ENCODE measurements at places on chromosomes 1 and 21.

DNA sequence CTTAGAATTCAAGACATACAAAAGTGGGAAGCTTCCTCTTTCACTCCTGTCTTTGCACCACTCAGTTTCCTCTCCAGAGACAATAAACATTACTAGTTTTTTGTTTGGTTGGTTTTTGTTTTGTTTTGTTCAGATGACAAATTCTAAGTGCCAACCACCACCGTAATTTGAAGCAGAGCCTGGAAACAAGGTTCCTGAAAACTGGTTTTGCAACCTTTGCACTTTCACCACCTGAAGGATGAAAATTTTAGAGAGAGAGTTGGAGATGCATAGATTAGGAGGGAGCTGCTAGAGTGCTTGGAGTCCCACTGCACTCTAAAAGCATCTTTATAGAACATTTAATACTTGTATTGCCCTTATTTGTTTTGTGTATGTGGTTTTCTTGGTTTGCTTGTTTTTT, 20.2 kb upstream of the MGST3 start:
- no peak for DNase-seq

DNA sequence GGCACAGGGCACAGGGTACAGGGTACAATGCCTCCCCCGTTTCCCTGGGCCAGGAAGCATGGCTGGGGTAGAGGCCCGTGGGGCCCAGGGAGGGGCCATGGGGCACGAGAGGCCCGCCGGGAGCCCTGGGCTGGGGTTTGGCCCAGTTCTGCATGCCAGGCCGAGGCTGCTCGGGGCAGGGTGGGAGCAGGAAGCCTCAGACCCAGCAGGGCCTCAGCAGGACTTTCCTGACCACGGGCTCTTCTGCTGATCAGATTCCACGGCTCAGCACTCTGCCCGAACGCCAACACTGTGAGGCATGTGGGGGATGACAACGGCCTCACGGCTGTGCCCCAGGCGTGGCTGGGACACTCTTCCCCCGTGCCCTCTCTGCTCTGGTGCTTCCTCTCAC, 104.3 kb downstream of the NPHP4 start:
- DNase-seq, result no peak

DNA sequence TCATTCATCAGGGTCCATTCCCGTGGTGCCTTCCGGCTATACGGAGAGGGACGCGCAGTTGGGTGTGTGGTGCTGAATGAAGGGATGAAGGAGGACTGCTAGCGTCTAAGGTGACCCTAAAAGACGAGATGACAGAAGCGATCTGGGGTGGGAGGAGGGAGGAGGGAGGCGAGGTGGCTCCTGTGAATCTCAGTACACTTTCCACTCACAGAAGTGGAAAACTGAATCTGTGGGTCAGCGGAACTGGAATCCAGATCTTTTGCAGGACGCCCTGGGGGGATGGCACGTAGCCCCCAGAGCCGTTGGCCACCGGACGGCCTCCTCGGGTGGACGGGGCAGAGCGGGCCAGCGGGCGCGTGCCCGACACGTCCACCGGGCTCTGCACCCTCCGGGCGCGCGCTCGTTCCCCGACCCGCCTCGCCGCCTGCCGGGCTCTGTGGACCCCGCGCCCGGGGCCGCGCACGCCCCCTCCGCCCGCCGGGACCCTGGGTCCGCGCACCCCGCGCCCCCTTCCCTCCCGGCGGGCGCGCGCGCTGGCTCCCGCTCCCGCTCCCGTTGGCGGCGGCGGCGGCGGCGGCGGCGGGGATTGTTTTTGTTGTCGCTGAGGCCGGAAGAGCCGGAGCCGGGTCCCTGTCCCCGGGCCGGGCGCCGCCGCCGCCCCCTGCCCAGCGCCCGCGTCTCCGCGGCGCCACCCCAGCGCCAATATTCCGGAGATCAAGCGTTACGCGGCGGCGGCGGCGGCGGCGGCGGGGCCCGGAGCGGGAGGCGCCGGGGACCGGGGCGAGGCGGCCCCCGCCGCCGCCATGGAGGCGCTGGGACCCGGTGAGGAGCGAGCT, at the start of gene AGO4:
AGO4 (plus strand) TSS at position 403 of the 836 bp plus-strand sequence; CDS start at position 804, 401 bp downstream.
- DNase-seq, result no peak

DNA sequence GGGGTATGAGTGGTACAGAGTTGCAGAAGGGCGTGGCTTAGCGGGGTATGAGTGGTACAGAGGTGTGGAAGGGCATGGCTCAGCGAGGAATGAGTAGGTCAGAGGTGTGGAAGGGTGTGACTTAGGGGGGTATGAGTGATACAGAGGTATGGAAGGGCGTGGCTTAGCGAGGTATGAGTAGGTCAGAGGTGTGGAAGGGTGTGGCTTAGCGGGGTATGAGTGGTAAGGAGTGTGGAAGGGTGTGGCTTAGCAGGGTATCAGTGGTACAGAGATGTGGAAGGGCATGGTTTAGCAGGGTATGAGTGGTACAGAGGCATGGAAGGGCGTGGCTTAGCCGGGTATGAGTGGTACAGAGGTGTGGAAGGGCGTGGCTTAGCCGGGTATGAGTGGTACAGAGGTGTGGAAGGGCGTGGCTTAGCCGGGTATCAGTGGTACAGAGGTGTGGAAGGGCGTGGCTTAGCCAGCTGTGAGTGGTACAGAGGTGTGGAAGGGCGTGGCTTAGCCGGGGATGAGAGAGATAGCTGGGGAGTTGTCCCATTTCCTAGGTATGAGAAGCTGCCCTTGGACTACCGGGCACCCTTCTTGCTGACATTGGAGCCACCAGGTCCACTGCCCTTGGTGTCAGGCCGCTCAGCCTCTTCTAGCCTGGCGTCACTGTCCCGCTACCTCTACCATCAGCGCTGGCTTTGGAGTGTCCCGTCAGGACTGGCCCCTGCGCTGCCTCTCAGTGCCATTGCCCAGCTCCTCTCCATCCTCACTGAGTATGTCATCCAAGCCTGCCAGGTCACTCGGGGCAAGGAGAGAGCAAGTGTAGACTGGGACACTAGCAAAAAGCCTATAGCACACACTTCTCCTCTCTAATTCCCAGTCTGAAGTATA, 29.8 kb downstream of the HYI start:
- DNase-seq, result no peak

GRCh38 chr21:25708467-25709065, 26.1 kb downstream of the ATP5PF start:
- DNase-seq, result peak; percentile 8

DNA sequence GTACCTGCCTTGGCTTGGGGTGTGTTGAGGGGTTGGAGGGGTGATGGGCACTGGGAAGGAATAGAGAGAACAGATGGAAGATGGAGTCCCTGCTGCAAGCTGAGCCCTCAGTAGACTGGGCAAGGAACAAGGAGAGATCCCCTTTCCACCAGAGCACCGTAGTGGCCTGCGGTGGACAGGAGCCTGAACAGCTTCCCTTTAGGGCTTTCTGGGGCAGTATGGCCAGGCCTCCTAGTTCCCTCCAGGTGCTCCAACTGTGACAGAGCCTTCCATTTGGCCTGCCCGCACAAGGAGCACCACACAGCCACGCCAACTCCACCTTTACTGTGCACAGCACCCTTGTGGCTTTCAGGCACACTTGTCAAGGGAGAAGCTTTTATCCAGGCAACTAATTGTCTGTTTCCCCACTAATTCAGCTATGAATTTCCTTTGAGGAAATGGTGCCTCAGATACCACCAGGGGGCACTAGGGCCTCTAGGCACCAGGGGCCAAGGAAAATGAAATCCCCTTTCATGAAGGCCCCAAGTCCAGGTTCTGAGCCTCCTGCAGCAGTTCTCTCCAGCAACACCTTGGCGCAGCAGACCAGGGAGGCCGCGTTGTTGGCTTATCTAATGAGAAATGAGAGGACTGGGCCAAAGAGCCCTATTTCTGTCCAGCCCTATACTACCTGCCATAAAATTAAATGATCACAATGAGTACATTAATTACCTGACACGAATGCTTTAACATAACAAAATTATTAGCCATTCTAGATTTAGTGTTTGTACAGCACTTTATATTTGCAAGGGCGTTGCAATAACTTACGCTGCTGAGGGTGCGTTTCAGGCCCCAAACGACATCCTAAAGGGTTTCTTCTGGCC, 23.1 kb upstream of the ERI3 start:
- DNase-seq, result peak; percentile 12

GRCh38 chr1:27366411-27367159, at the start of gene MAP3K6:
Gene MAP3K6, minus strand, starts transcription at chr1:27366961. Its CDS starts 364 bp downstream, at chr1:27366597.
- no peak for DNase-seq

DNA sequence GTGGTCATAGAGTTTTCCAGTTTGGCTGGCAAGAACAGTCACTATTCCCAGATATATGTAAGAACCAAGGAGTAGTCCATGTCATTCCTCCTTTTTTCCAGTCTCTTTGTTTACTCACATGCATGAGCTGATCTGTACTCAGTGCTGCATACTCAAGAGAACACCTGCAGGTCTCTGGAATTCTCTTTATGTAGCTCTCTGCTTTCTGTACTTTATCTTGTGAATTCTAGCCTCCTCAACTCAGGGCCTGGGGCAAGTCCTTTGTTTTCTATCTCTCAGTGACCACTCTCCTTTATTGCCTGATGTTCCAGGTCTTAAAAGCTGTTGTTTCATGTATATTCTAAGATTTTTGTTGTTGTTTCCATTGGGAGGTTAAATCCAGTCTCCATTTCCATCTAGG, 478.9 kb downstream of the DPYD start:
- DNase-seq, result no peak

DNA sequence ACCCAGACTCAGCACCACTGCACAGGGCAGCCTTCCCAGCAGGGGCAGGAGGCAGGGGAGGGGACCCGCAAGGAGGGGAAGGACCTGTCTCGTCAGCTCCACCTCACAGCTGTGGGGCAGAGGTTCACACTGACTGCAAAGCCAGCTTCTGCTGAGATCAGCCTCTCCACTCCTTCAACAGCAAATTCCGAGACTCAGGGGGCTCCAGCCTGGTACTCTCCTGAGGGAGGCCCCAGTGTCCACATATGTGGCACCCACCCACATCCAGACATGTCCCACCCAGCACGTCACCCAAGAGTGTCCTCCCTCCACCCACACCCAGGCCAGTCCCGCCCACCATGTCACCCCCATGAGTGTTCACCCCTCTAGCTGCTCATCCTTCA, 329.5 kb downstream of the NPHP4 start:
- DNase-seq, result no peak

DNA sequence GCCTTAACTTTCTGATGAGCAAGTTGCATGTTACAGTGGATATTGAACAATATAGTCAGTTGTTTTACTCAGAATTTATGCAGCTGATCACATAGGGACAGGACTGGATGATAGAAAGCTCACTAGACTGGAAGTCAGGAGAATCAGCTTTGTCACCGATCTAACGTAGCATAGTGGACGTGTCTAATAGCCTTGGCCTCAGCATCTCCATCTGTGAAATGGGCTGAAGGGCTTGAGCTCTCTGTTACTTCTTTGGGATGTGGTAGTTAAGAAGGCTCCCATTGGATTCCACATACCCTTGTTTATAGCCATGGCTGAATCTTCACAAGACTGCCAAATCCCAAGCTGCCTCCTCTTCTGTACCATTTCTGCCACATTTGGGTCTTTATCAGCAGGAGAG, 190.6 kb downstream of the GRIK1 start:
- DNase-seq, result no peak

DNA sequence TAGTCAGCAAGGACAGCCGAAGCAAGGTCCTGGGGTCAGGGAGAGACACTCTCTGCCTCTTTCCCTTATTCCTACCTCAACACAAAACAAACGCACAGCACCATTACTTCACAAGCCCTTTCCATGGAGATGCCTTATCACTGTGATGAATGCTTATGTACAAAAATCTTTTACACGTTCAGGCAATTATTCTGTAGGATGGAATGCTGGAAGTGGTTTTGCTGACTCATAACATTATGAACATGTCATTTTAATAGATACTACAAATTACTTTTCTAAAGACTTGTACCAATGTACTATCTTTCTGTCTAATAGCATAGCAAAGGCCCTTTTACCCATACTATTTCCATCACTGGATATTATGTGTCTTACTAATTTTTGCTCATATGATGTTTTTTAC, 98.4 kb downstream of the TTLL7 start:
- DNase-seq, result no peak

GRCh38 chr1:60891281-60891680, 191.1 kb upstream of the NFIA start:
- no peak for DNase-seq

- DNase-seq, result no peak
Measured at GRCh38 chr1:19825298-19825697, 10.2 kb upstream of the RNF186 start.

DNA sequence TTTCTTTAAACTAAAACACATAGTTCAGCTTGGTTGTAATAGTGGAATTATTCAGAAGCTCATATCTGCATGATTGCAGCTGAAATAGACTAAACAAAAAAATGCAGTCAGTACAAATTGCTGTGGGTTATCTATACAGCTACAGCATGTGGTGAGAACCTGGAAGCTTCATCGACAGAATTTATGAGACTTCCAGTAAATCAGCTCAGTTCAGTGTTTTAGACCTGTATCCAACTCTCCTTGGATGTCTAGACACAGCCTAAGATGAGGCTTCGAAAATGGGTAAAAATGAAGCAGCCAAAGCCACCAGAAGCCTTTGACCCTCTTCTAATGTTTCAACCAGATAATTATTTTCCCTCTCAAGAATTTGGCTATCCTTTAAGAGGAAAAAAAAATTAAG, 127.1 kb upstream of the C1orf105 start:
- DNase-seq, result no peak

GRCh38 chr1:24094554-24094953, 17.4 kb downstream of the MYOM3 start:
- DNase-seq, result no peak

DNA sequence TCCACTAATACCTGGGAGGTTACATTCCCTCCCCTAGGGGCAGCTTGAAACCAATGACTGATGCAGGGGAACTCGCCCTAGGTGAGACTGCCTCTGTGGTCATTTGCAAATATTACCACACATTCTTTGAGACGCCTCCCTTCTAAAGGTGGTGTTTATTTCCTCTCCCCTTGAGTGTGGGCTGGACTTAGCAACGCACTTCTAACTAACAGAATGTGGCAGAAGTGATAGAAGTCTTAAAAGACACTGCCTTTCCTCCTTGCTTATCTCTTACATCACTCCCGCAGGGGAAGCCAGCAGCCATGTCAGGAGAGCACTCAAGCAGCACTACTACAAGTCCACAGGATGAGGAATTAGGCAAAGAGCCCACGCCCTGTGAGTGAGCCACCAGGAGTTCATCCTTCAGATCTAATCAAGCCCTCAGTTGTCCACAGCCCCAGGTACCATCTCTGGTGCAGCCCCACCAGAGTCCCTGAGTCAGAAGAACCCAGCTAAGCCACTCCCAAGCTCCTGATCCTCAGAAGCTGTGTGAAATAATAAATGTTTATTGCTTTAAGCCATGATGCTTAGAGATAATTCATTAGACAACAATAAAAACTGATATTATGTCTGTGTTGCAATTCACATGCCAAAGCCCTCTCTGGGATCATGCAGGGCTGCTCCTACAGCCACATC, 14.8 kb upstream of the MATN1 start:
- no peak for DNase-seq

GRCh38 chr1:107664982-107665925, 299.7 kb downstream of the VAV3 start:
- DNase-seq, result no peak

- DNase-seq, result no peak
Measured at GRCh38 chr1:101128211-101128727, 102.7 kb upstream of the DPH5 start.

- no peak for DNase-seq
Measured at GRCh38 chr1:182384387-182384960, 7.1 kb downstream of the GLUL start.

Measured in activated CD4-positive, CD25-positive, alpha-beta regulatory T cell (primary cell).